ENCODE measurements at places on chromosomes 11 and 22.

DNA sequence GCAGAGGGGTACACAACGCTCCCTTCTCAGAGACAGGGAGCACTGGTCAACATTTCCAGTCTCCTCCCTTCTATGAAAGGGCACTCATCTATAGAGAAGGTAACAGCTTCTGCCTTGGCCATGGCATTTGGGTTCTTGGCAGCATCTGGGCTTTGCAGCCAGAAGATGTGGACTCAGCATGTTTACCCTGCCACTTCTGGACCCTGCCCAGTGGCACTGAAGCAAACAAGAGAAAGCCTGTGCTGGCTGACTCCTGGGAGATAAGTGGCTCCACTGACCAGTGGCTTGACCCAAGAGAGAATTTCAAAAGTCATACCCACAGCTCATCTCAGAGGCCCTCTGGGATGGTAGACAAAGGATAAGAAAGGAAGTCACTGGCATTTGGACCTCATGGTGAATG, 8.0 kb downstream of the CSNK2A3 start:
- no peak for DNase-seq

DNA sequence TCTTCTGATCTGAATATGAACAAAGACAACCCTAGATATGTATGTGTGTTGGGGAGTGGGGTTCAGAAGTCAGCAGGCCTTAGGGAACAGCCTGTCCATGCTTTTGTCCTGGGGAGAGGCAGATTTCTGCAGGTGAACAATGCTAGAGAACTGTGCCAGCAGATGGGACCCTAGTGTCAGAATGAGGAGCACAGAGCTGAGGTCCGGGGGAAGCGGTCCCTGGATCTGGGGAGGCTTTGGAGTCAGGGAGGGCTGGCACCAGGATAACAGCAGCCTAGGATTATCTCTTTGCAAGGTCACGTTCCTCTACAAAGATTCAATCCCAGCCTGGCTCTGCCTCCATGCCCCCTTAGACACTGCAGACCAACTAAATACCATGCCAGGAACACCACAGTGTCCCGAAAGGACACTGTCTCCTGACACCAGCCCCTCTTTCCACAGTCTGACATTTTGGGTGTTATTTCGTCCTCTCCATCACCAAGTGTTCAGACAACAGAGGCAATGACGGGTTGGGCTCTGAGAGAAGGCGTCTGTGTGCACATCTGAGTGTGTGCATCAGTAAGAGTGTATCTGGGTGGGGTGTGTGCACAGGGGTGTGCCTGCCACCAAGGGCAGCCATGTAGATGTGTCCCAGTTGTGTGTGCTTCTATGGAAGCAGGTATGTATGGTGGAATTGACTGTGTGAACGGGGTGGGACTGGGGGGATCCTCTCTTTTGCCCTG, 43.5 kb downstream of the EIF3F start:
- no peak for DNase-seq

DNA sequence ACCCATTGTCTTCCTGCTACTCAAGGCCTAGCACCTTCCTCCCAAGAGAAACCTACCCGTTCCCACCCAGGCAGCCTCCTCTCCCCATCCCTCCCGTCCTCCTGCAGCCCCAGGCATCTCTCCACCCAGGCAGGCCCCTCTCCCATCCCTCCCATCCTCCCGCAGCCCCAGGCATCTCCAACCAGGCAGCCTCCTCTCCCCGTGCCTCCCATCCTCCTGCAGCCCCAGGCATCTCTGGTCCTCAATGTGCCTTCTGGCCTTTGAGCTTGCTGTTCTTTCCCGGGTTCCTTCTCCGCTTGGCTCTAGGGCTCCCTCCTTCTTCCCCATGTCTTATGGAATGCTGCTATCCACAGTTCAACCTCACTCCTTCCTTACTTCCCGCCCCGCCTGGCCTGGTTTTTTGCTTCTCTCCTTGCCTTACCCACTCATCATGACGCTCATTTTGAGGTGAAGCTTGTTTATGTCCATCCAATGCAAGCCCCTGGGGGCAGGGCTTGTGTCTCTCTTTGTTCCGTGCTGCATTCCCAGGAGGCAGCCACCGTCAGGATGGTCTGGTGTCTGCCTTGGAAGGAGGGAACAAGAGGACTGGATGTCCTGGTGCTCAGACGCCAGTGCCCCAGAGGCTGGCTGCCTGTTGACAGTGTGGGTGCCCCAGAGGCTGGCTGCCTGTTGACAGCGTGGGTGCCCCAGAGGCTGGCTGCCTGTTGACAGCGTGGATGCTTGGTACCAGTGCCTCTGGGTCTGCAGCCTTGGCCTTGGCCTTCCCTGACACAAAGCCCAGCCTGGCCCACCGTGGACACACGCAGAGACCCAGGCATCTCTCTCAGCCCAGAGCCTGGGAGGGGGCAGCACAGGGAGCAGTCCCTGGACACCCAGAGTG, 815.7 kb downstream of the BRD1 start:
- DNase-seq = no peak

- peak; percentile 93 for DNase-seq
These were observed at the start of gene TCIRG1 for GRCh38 chr11:68038718-68039525. Gene TCIRG1, plus strand, starts transcription at chr11:68039025. Its CDS starts 2,247 bp downstream, at chr11:68041272.

- DNase-seq = peak; percentile 46
These were observed 43.1 kb downstream of the FAM168A start for GRCh38 chr11:73554671-73555320.

DNA sequence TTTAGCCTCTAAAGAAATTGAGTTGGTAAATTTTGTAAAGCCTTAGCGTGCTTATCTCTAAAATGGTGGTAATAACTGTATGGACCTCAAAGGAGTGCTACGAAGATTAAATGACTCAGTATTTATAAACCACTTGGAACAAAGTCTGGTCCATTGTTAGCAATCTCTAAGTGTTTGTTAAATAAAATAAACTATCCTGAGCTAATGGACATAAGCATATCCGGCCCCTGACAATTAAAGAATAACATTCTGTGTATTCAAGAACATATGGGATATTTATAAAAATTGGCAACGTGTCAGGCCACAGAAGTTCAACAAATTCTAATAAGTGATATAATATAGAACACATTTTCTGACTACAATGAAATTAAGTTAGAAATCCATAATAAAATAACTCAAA, 71.0 kb downstream of the MYEOV start:
- peak; percentile 46 for DNase-seq

- no peak for DNase-seq
These were observed 23.6 kb upstream of the TSKU start for GRCh38 chr11:76759517-76759916.

GRCh38 chr22:25148149-25148691, 51.4 kb upstream of the CRYBB3 start:
- DNase-seq = peak; percentile 68

- DNase-seq = no peak
These were observed 1.9 kb downstream of the ELMOD1 start for GRCh38 chr11:107592813-107593212.

GRCh38 chr11:47185305-47186075, 744 bp downstream of the PACSIN3 start:
- no peak for DNase-seq

DNA sequence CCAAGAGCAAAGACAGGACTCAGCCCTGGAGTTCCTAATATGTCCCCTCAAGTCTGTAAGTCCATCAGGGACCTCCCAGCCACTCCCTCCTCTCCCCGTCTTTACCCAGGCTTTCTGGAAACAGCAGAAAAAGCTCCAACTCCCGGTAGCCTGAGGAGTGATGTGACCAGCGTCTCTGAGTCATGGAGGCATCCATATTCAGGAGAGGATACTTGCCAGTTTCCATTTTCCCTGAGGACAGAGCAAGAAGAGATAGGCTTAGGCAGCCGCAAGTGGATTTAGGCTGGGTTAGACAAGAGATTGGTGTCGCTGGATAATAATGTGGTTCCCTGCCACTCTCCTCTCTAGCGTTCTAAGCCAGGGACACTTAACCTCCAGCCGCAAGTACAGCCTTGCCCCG, 206.6 kb downstream of the GRIK4 start:
- DNase-seq = no peak

DNA sequence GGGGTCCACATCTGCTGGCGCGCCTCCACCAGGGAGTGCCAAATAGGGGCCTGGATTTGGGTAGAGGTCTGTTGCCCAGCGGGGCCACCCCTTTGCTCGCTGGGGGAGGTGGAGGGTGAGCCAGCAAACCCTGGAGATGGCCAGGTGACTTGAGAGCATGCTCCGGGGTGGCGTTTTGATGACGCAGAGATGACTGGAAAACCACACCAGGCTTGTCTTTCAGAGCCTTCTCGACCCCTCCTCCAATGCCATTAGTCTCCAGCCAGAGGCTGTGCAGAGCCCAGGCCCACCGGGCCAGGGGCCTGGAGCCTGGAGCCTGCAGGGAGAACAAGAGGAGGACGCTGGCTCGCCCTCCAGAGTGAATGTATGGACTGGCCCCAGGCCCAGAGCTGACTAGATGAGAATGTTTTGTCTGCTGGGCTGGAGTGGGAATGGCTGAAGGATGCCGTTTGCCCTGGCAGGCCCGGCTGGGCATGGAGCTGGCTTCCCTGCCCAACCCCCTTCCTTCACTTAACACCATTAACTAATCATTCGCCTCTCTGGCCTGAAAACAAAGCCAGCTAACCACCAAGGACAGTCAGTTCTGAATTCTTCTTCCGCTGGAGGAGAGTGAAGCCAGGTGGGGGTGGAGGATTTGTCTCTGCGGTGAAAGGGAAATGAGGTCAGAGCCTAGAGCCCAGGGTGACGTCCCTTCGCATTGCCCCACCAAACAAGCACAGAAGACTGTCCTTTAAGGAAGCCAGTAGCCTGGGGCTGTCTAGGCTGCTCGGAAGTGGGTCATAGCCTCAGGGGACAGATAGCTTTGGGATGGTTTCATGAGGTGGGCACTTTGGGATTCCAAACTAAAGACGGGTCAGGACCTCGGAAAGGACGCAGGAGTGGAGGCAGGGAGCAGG, 1.6 kb upstream of the MCAM start:
- DNase-seq = peak; percentile 60

DNA sequence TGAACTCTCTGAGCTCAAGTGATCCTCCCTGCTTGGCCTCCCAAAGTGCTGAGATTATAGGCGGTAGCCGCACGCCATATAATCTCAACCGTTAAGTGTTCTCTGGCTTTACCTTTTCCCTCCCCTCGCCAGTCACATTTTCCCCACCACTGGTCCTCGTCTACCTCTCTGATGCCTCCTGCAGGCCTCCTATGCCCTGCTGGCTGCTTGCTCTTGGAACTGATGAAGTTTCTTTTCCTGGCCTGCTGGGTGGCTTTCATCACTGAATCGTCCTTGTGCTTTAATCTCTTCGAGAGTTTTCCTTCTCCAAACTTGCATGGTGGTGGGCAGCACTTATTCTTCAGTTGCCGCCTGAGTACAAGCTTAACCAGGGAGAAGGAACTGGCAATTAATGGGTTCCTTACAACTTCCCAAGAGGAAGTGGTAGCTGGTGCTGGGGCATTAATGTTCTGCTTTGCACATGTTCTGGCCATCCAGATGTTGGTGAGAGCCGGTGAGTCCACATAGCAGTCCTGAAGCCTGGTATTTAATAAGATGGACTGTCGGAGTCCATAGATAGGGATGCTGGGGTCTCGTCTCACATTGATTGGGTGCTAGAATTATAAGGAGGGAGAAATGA, 1.3 kb downstream of the C22orf31 start:
- no peak for DNase-seq

DNA sequence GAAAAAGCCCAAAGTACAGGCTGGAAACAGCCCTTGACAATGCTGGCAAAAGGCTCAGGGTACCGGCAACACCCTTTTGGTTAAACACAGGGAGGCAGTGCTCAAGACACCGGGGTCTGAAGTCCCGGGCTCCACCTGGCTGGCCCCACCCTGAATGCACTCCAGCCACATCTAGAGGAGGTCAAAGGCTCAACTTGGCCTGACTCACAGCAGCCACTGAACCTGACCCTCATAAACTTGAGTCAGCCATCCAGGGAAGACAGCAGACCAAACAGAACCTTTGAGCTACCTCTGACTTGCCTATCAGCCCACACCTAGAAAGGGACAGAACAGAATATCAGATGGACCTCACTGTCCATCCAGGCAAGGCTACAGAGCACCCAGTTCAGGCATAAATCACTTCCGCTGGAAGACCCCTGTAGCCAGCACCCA, 3.8 kb downstream of the CFL1 start:
- DNase-seq = peak; percentile 99

DNA sequence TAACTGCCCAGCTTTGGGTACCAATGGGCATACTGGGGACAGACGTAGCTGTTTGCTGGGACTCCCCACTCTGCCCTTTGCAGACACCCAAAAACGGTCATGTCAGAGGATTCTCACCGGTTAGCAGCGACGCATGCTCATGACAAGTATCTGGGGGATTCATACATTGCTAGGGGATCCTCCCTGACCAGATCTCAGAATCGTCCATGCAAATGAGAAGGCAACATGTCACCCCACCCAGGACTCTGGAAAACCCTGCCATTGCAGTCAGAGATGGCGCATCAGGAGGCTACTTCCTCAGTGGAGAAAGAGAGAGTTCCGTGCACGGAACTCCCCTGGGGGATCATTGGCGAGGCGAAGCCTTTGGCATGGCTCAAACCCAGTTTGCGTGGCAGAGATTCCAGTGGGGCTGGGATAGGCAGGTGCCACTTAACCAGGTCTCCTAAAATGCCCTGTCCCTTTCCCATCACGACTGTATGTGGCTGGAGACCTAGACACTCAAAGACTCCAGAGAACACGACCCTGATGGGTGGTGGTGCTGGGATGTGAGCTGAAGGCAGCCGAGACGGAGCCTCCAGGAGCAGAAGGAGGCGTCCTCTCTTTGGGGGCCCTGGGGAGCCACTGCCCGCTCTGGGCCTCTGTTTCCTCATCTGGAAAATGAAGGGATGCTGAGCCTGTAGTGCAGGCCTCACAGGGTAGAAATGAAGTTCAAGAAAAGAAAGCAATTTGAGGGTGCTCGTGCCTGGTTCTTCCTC, 4.9 kb downstream of the RGL4 start:
- DNase-seq = no peak

DNA sequence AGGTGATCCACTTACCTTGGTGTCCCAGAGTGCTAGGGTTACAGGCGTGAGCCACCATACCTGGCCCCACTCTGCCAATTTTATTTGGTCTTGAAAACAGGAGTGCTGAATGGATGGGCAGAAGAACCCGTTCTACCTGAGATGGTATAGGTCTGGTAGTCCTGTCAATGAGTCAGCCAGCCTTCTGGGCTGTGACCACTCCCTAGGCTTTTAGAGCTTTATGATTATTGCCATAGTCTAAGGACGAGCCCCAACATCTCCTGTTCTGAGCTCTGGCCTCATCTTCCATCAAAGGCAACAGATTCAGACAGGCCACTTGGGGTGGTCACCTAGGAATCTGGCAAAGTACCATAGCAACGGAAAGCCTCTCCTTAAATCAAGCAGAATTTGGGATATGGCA, 11.5 kb downstream of the ZDHHC5 start:
- DNase-seq = no peak

GRCh38 chr11:2702771-2703362, 3.1 kb upstream of the KCNQ1OT1 start:
- DNase-seq = no peak

All from small intestine (tissue), 16 donors.